ENCODE measurements at places on chromosomes 1 and 21. TPM values are rescaled to one million over a fixed set of nuclear protein-coding genes. Genes with fewer than 3 reads are reported as not detected.

- no peak for DNase-seq
Measured at GRCh38 chr1:109266965-109267364, 16.0 kb downstream of the PSRC1 start.

- DNase-seq, result no peak
Measured at GRCh38 chr1:91059157-91059556, 37.3 kb upstream of the ZNF644 start.

DNA sequence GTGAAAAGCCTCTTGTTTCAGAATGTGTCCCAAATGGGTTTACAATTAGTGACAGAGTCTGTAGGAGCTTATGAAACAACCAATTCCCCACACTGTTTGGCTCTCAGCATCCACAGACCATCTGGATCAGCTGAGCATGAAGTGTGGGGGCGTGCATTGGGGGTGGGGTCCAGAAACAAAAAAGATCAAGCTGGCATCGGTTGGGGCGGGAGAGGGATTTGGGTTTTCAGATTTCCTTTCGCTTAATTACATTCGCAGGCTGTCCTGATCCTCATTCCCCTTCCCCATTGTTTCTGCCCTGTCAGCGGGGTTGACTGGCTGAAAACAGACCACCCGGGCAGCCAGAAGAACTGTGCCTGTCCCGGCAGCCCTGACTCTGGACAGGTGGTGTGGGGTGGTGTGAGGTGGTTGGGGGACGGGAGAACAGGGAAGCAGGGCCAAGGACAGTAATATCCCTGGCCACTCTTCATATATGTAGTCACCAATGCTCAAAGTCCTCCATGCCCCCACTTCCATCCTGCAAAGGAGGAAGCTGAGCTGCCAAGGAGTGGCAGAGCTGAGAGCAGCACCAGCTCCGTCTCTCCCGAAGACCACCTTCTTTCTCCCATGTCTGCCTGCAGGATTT, 92.0 kb downstream of the IER5 start:
- no peak for DNase-seq

GRCh38 chr1:100622037-100622436, 84.1 kb downstream of the GPR88 start:
- DNase-seq, result no peak

DNA sequence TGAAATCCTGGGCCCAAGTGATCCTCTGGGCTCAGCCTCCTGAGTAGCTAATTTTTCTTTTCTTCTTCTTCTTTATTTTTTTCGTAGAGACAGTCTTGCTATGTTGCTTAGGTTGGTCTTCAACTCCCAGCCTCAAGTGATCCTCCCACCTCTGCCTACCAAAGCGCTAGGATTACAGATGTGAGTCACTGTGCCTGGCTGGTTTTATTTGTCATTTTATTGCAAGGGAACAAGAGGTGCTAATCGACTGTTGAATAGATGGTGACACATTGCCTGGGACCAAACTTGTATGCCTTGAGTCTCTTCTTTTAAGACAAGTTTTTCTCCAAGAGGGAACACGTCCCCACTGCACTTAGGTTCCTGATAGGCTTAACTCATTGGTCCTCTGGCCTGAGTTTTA, 20.0 kb upstream of the KLHDC8A start:
- no peak for DNase-seq

- no peak for DNase-seq
Measured at GRCh38 chr1:86489242-86489878, 20.6 kb downstream of the CLCA1 start.

DNA sequence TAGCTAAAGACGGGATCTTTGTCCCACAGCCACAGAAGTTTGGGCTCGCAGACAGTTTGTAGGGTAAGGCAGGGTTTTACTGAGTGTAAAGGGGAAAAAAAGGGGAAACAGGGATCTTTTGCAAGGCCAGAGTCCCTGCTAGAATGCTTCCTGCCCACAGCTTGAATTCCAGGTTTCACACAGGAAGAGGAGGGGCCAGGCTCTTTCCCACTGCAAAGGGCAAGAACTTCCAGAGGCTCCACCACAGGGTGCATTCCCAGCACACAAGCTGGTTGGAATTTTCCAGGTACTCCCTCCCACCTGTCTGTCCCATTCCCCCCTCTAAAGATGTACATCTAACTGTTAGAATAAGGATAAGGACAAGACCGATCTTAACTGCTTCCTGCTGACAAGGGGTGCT, 1126.9 kb downstream of the KCNT2 start:
- no peak for DNase-seq

DNA sequence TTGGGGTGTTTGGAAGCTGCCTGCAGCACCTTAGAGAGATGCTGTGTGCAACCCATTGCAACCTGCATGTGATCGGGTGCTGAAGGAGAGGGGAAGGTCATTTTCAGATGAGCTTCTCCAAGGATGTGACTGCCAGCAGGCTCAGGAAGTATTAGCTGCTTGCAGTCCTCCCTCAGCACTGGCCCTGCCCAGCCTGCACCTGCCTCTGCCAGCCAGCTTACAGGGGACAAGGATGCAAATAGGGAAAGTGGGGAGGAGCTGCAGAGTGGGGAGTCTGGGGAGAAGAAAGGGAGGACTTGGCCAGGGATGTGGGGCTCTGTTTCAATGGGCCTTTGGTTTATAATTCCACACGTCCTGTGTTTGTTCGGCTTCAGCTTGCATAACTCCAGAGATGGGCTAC, 254.5 kb downstream of the RRAGC start:
- DNase-seq, result no peak

- DNase-seq, result no peak
Measured at GRCh38 chr21:28818663-28819278, 173.9 kb downstream of the LTN1 start.

- no peak for DNase-seq
Measured at GRCh38 chr1:118627435-118627834, 360.7 kb downstream of the TBX15 start.

- no peak for DNase-seq
Measured at GRCh38 chr1:220767312-220768125, 19.2 kb upstream of the MTARC1 start.

- no peak for DNase-seq
Measured at GRCh38 chr1:155173478-155174323, at the start of gene TRIM46. TRIM46 (plus strand) TSS chr1:155173849; CDS start chr1:155173967, 118 bp downstream.

DNA sequence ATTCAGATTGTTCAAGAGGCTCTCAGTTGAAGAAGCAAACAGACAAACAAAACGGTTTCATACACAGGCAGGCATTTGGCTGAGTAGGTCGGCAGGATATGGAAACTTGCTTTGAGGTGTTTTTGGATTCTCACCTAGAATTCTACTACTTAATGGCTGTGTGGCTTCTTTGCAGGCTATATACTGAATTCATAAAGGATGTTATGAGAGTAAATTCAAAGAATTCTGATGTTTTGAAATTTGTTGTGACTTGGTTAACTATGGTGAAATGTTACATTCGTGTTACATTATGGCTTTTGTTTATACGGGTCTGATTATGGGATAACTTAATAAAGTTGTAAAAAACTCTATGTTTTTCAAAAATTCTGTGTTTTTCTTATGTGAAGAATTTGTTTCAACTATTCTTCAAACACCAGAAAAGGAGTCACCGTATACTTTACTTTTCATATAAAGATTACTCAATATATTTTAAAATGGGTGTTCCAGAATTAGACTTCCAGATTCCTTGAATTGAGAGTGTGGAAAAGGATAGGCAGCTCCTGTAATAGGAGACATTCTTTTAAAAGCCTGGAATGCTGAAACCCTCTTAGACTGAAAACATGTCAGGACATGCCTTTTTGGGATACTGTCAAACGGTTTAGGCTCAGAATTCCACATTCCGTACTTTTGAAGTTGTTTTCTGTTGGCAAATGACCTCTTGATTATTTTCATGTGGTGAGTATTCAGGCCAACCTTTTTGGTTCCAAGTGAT, 8.2 kb upstream of the IRF2BP2 start:
- no peak for DNase-seq

DNA sequence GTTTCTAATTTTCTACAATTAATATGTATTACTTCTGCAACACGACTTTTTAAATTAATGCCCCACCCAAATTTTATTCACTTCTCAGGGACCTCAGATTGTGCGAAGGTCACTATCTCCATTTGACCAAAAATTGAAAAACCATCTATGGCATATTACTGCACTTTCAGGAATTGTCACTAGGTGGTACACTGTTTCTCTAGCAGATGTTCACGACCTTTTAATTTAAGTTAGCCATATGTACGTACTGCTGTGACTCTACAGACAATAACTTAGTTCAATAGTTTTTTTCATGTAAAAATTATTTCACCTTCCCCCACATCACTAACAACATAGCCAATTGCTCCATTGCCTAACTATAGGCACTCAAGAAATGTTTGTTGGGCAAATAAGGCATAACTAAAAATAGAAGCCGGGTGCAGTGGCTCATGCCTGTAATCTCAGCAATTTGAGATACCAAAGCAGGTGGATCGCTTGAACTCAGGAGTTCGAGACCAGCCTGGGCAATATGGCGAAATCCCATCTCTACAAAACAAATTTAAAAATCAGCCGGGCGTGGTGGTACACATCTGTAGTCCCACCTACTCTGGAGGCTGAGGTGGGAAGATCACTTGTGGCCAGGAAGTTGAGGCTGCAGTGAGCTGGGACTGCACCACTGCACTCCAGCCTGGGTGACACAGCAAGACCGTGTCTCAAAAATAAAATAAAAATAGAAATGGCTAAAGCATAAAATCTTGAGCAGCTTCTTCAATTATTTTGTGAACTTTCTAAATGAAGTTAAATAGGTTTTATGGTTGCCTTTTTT, 75.7 kb upstream of the PKN2 start:
- DNase-seq, result no peak

Gene ACTN2
- 0.39 TPM for polyA plus RNA-seq

Gene FCN3
- polyA plus RNA-seq, result 2.6 TPM

Gene OR2L5
- not detected for polyA plus RNA-seq

Gene CXADR
- 38.9 TPM for polyA plus RNA-seq
